ENCODE measurements at places on chromosomes 2 and 18.

GRCh38 chr2:5343785-5344335, 348.3 kb upstream of the SOX11 start:
- no peak for DNase-seq

GRCh38 chr2:47617028-47617427, 165.9 kb upstream of the MSH6 start:
- peak; percentile 38 for DNase-seq

DNA sequence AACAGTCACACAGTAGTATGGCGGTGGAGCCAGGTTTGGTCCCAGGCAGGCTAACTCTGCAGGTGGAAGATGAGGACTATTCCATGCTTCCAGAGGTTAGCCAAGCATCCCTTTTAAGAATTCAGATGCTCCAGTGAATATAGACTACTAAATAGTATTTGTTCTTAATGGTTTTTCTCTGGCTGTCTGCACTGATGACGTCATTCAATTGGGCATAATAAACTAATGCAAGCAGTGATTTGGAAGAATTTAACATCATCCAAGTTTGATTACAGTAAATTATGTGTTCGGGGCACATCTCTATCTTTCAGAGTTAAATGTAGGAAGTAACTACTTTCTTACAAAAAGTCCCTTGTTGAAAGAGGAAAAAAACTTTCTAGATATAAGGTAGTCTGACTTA, 78.8 kb upstream of the RND3 start:
- no peak for DNase-seq

- DNase-seq = no peak
These were observed 10.0 kb upstream of the DUSP19 start for GRCh38 chr2:183068561-183068960.

DNA sequence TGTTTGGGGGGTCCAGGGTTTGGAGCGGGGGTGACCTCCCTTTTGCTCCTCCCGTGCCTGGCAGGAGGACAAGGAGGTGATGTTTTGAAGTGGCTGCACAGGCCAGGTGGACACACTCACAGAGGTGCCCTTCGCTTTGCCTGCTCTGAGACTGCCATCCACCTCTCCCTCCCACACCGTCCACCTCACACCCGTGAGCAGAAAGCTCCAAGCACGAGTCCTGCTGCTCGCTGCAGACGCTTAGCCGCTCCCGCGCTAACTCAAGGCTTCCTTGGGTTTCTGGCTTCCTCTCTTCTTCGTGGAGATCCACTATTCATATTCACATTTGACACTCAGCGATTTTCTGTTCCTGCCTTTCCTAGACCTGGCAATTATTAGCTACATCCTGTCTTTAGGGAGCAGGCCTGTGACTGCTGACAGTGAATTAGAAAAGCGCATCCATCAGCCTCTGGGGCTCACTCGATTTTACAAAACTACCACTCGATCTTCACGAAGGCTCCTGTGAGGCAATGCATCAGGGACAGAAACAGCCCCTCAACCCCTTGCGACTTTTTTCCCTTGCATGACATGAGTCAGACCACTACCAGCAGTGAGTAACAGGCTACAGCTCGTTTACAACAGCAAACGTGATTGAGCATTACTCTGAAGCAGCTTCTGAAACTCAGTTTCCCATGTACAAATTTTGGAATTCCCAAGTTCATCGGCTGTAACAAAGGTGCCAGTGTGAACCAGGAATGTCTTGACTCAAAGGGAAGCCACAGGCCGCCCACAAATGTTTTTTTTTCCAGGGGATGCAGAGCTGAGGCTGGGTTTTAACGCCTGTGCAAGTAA, 238.7 kb upstream of the SOX11 start:
- no peak for DNase-seq

GRCh38 chr2:187684174-187684573, 129.9 kb upstream of the TFPI start:
- DNase-seq = no peak
